ENCODE measurements at places on chromosomes 1 and 21.

- no peak for DNase-seq
Observed at GRCh38 chr1:9909234-9910046, 629 bp downstream of the CTNNBIP1 start.

DNA sequence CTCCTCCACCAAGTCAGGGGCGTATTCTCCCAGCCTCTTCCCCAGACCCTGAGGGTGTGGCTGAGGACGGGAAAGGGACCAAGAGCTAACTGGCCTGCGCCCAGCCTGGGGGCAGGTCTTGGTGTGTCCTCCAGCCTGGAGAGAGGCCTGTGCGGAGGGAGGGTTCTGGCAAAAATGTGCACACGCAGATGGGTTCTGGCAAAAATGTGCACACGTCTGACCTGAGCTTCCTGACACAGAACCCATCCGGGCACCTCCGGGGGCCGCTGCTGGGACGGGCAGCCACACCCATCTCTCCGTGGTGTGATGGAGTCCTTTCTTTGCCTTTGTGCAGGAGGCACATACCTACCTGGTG lies 23.1 kb upstream of the PKP1 start:
- DNase-seq = no peak

GRCh38 chr1:217885181-217885580 lies 254.0 kb downstream of the SPATA17 start:
- DNase-seq = no peak

- DNase-seq = no peak
Observed at GRCh38 chr1:76607717-76608116, 259.6 kb upstream of the ST6GALNAC5 start.

- DNase-seq = no peak
Observed at GRCh38 chr1:199808110-199808870, 219.2 kb upstream of the NR5A2 start.

DNA sequence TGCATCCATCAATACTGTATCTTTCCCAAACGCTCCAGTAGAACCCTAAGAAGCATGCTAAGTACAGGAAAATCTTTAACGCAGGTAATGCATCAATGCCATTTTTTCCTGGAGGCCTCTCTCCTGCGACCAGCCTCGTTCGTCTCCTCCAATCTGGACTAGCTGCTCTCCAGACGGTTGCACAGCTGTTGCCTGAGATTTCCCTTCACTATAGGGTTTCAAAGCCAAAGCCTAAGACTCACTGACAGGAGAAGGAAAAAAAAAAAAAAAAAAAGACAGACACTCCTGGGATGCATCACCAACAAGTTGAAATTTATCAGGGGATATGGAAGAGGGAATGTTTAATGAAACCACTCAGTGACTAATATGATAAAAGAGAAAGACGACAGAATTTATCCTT lies 93.0 kb downstream of the APP start:
- DNase-seq = no peak

GRCh38 chr1:25675729-25676476 lies 59.3 kb downstream of the MAN1C1 start:
- peak; percentile 73 for DNase-seq

DNA sequence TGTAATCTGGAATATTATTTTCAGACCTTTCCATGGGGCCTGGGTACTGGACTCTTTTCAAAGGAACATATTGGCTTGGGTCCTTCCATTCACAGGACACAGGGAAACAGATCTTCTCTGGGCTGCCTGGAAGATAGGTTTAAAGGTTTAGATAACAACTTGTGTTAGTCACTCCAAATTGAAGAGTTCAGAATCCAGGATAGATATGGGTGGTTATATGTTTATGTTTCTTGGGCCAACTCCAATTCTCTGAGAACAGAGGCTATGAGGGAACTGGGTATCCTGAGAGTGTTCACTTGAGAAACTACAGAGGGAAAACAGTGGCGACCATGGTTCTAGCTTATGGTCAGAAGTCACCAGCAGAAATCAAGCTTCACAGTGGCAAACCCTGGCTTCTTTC lies 8.7 kb upstream of the PIGM start:
- DNase-seq = no peak

DNA sequence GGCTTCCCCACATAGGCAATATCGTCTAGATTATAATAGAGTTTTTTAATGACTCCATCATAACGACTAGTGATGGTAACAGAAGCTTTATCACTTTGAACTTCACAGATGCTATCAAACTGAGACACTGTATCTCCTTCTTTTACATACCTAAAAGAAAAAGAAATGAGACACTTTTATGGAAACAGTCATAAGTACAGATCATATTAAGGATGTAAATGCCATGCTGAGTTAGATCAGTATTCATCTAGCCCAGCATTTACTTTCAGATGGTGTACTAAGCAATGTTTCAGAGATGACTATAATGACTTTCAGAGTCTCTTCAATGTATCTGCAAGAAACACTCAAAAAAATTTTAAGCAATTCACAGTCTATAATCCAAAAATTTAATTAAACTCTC lies 18.9 kb downstream of the DBT start:
- DNase-seq = no peak

DNA sequence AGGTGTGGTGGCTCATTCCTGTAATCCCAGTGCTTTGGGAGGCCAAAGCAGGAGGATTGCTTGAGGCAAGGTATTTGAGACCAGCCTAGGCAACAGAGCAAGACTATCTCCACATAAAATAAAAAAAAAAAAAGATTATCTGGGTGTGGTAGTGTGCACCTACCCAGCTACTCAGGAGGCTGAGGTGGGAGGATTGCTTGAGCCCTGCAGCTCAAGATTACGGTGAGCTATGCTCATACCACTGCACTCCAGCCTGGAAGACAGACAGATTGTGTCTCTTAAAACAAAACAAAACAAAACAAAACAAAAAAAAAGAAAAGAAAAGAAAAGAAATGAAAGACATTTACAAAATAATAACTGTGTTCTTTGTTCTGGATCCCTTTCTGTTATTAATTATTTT lies 6.1 kb upstream of the TLCD4 start:
- no peak for DNase-seq

- DNase-seq = no peak
Observed at GRCh38 chr1:200252531-200252930, 157.3 kb downstream of the ZNF281 start.

GRCh38 chr21:34075760-34076660 lies 2.6 kb downstream of the MRPS6 start:
- DNase-seq = no peak

- DNase-seq = no peak
Observed at GRCh38 chr1:46513536-46513935, 23.9 kb downstream of the DMBX1 start.

DNA sequence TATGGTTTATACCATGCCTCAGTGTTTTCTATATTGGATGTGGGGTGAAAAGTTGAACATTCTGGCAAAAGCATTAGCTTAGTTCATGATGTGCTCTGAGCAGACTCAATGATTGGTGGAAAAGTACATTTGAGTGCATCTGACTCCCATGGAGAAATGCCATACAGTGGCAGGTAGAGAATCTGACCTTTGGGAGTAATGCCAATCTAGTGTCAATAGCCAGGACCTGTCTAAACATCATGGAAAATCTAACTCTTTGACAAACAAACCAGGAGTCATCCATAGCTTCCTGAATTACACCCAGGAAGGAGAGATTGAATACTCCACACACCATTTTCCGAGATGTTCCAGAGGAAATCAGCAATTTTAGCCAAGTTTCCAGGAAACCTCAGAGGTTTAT lies 51.0 kb downstream of the XCL1 start:
- no peak for DNase-seq

- DNase-seq = no peak
Observed at GRCh38 chr1:23039308-23039826, 20.1 kb downstream of the KDM1A start.

- peak; percentile 17 for DNase-seq
Observed at GRCh38 chr1:3453891-3454810, at the start of gene ARHGEF16. TSS of gene ARHGEF16 (plus strand) at chr1:3454665. CDS start at chr1:3463085, 8,420 bp downstream.

DNA sequence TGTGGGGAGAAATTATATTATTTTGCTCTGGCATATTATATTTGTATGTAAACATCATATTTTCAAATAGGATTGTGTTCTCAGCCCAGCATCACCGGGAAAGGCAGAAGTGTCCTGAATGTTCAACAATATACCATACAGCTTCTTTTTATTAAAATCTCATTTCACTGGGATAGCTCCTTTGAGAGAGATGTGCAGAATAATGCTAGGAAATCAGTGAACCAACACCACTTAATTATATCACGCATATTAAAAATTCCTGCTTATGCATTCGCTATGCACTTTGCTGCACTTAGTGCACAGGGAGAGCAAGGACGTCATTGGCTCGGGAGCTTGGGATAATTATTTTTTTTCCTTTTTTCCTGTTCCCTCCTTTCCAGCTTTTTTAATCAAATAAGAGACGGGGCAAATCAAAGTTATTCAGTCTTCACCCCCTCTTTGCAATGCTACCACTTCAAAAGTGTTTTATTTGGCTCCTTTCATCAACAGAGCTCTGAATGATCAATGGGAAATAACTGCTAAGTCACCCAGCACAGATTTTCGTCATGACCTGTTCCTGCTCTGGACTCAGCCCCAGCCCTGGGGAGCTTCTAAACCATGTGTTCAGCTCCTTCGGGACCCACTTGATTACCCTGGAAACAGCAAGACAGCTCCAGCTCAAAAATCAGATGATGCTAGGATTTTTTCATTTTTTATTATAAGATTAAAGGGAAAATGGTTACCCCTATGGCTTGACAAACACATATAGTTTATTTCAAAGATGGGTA lies 165.5 kb upstream of the DUSP10 start:
- no peak for DNase-seq

DNA sequence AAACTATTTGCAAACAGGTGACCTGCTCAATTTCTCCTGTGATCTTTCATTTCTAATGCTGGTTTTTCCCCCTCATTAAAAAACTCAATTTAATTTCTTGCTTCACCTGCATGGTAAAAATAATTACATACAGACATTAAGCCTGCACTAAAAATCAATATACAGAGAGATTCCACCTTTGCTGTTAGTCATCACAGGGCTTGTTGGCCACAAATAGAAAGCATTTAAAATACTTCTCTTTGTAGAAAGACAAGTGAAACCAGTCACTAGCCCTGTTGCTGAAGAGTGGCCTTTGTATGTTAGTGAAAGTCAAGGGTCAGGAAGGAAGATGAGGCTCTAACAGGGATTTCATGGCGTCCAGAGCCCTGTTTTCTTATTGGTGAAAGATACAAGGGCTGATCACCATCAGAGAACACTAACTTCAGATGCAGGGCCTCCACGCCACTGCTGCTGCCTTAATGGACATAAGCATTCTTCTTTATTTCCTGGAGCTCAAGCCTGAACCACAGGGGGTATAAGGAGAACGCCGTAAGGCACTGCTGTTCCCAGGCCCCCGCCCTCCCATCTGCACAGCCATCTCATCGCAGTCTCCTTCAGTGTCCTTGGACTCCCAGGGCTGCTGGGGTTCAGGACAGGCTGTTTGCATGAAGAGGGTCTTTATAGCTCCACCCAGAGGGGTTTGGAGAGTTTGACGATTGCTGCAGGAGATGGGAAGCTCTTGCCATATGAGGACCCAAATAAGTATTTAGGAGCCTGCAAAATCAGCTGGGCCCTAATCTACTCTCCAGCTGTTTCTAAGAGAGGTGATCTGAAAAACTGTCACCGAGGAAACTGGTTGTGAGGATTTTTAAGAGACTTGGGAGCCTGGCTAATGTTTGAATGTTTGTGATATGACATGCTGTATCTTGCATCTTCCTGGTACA lies 117.3 kb upstream of the IRF2BP2 start:
- peak; percentile 15 for DNase-seq

GRCh38 chr1:189619682-189620332 lies 857.9 kb downstream of the BRINP3 start:
- no peak for DNase-seq

DNA sequence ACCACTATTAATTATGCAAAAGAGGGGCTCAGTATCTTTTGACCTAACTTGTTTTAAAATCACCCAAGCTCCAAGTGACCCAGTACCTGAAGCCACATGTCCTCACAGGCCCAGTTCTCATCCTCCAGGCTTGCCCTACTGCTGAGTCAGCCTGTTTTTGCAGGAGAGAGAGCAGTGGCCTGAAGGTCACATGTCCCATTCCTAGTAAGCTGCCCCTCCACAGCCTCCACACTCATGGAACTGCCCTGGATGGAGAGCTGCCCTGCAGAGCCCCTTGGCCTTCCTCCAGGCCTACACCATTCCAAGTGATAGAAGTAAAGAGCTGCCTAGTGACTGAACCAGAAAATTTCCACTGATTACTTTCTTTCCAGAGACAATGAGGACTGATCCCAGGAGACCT lies 139.8 kb upstream of the ST6GALNAC5 start:
- DNase-seq = no peak

DNA sequence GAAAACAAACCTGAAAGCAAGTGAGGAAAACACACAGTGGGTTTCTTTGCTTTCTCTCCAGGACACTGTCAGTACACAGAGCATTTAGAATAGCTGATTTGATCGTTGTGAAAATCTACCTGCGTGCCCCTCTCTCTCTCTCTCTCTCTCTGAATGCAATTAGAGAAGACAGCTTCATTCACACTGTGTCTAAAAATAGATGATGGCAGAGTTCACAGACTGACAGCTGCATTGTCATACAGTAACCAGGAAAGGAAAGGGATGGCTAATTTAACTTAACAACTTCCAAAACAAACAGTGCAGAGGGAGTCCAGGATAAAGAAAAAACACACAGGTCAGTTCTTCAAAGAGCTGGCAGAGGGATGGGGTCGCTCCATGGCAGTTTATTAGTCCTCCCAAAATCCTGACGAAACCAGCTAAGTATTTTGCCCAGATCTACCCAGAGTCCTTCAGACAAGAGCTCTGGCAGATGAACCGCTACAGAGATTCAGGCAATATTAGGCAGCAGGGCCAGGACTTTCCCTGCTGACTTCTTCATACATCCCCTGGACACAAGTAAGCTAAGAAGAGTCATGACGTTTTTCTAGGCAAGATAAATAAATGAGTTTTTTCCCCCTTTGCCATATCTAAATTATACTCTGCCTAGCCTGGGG lies 58.9 kb downstream of the WLS start:
- no peak for DNase-seq

DNA sequence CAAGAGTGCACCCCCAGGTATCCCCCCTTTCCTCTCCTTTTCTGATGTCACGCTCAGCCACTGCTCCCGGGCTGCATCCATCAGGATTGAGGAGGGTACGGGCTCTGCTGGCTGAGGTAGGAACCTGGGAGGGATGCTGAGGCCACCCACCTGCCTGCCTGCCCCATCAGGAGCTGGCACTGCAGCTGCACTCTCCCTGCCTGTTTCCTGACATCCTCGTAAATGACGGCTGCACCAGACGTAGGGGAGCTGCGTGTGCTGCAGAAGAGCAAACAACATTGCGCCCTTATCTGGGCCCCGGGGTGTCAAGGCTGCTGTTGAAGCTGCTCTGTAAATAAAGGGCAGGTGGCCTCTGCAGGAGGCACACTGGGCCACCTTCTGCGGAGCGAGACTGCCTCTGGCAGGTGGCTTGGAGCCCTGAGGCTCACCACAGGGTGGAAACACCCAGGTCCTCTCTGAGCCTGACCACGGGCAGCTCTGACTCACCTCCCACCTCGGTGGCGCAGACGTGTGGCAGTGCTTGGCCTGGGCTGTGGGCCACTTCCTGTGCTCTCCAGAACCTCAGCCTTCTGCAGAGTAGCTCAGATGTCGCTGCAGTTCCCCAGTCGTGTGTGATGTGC lies 30.9 kb downstream of the SNAP47 start:
- peak; percentile 86 for DNase-seq

DNA sequence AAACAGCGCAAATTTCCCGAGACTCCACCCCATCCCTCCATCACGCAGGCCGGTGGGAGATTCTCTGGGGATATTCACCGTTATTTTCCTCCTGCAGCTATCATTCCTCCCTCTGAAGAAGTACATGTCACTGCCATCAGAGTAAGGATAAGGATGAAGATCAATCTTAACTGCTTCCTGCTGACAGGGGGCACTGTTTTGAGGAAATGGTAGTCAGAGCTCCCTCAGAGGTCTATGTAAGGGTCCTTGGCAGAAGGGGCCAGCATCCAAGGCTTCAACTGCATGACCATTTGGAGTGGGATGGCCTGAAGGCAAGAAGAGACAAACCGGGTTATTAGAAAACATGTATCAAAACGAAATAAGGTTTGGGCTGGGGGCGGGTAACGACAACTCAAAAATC lies 111.5 kb downstream of the KCNK1 start:
- no peak for DNase-seq

Data from CD4-positive, alpha-beta T cell treated with Interleukin-2 at 100 ng/mL for 4 hours (primary cell).